ENCODE measurements at places on chromosomes 16 and 17.

GRCh38 chr17:50479522-50480141 lies 972 bp downstream of the RSAD1 start:
- peak; percentile 84 for DNase-seq

- DNase-seq = no peak
These were observed 22.1 kb downstream of the FCSK start for GRCh38 chr16:70476272-70477020.

GRCh38 chr16:67101311-67102082 lies 8.2 kb upstream of the PHAF1 start:
- no peak for DNase-seq

DNA sequence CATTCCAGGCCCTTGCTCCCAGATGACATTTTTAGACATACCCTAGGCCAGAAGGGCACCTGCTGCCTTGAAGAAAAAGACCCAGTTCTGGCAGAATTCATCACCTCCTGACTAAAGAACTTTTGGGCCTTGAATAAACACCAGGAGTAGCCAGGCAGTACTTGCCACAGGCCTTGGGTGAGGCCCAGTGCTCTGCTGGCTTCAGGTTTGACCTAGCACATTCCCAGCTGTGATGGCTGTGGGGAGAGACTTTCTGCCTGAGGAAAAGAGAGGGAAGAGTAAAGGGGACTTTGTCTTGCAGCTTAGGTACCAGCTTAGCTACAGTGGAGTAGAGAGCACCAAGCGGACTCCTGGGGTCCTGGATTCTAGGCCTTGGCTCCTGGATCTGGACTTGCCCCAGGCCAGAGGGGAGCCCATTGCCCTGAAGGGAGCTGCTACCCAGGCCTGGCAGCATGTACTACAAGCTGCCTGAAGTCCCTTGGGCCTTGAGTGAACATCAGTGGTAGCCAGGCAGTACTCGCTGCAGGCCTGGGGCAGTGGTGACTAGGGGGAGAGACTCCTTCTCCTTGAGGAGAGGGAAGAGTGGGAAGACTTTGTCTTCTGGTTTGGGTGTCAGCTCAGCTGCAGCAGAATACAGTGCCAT lies 44.3 kb downstream of the ABCA8 start:
- no peak for DNase-seq

GRCh38 chr17:73983621-73984400 lies 219.7 kb upstream of the RPL38 start:
- no peak for DNase-seq

DNA sequence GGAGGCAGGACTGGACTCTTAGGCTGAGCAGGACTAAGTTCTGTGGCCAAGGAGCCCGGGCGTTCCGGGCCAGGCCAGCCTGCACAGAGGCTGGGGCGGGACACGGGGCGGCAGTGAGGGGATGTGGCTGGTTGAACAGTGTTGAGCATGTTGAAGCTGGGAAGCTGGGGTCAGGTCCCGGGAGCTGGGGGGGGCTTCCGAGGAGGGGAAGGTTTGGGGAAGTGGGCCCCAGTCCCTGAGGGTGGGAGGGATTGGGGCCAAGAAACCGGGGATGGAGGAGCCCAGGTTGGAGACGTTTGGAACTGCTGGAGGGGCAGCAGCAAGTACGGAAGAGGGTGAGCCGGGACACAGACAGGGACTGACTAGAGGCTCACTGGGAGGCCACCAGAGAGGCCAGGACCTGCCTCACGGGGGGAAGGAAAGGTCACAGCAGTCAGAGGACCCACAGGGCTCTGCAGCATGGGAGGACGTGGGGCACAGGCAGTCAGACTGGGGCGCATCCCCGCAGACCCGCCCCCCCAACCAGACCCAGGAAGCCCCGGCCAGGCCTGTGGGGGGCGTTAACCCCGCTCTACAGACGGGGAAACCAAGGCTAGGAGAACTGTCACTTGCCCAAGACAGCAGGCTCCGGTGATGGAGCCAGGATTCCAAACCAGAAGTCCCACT lies 9.5 kb downstream of the TAX1BP3 start:
- DNase-seq = no peak

GRCh38 chr17:4160294-4160859 lies 17.4 kb downstream of the CYB5D2 start:
- DNase-seq = no peak

- no peak for DNase-seq
These were observed 75.5 kb downstream of the GPRC5B start for GRCh38 chr16:19809121-19809635.

GRCh38 chr17:7240375-7240774 lies 1.1 kb upstream of the PHF23 start:
- DNase-seq = no peak

DNA sequence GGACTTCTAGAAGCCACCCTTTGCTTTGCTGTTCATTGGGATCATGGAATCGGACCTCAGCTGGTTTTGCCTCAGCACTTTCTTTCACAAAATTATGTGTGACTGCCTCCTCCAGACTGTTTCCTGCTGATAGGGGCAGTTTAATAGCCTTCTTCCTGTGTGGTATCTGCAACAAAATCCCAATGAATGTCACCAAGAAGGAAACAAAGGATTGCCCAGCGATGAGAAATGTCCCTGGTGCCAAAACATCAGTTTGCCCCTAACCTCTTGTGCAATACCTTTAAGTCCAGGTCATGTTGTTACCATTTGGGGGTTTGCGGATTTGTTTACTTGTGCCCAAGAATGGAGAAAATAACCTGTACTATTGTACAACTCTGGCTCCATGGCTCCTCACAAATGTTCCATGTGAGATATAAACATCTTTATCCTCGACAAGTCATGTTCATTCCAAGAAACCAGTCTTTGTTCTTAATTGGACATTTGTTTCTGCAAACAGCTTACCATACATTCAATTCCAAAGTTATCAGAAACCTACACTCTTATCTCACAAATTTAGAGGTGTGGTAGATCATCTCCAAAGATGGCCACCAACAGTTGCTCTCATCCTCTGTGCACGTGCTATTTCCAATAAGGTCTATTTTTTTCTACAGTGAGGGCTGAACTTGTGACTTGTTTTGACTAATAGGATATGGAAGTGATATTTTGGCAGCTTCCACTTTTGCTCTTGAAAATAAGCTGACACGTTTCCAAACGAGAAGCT lies 14.8 kb downstream of the TAC4 start:
- DNase-seq = no peak

- no peak for DNase-seq
These were observed 19.9 kb downstream of the ERAL1 start for GRCh38 chr17:28874750-28875149.

DNA sequence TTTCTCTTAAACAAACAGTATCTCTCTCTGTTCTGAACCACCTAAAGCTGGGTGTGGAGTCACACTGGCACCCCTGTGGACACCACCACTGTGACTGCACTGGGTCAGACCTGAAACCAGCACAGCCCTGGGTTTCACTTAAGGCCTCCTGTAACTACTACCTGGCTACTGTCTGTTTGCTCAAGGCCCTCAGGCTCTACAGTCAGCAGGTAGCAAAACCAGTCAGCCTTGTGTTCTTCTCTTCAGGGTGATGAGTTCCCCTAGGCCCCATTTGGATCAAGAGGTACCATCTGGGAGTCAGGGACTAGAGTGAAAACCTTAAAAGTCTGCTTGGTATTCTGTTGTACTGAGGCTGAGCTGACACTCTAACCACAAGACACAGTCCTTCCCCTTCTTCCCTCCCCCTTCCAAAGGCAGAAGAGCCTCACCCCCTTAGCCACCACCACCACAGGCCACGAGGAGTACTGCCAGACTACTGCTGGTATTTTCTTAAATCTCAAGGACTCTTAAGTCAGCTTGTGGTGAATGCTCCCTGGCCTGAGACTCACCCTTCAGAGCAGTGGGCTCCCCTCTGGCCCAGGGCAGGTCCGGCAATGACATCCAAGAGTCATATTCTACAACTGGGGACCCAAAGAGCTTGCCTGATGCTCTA lies 153.2 kb upstream of the MON1B start:
- no peak for DNase-seq

DNA sequence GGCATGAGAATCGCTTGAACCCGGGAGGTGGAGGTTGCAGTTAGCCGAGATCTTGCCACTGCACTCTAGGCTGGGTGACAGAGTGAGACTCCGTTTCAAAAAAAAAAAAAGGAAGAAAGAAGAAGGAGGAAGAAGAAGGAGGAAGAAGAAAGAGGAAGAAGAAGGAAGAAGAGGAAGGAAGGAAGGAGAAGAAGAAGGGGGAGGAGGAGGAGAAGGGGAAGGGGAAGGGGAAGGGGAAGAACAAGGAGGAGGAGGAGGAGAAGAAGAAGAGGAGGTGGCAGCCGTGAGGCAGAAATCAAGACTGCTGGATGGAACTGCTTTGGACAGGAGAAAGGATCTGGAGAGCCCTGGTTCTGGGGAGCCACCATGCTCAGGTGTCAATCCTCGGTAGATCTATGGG lies 29.7 kb upstream of the PEMT start:
- DNase-seq = no peak

DNA sequence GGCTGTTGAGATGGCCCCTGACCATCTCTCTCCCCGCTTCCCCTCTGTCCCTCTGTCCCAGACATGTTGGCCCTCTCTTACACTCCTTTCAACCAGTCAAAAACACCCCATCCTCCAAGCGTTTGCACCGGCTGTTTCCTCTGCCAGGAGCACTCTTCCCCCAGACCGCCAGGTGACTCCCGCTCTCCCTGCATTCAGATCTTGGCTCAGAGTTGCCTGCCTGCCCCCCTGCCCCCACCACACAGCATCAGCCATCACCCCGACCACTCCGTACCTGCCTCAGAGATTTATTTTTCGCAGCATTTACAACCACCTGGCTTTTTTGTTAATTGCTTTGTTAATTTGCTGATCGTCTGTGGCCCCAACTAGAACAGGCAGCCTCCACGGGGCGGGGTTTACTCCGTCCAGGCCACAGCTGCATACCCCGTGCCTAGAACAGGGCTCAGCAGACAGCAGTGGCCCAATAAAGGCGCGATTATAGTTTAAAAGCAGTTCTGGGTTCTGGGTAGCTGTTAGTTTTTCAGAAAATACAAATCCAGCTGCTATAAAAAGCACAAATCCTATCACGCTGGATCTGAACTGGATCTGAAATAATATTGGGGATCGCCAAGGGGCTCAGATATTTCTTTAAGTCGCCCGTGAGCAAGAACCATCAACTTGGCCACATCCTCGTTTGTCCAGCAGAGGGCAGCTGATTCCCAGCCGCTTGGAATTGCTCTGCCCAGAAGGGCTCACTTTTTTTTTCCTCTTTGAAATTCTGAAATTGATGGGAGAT lies 173.6 kb downstream of the IRF8 start:
- no peak for DNase-seq

GRCh38 chr16:89827383-89828198 lies 684 bp upstream of the SPIRE2 start:
- DNase-seq = no peak

GRCh38 chr16:50550035-50550434 lies 1.8 kb downstream of the NKD1 start:
- no peak for DNase-seq

DNA sequence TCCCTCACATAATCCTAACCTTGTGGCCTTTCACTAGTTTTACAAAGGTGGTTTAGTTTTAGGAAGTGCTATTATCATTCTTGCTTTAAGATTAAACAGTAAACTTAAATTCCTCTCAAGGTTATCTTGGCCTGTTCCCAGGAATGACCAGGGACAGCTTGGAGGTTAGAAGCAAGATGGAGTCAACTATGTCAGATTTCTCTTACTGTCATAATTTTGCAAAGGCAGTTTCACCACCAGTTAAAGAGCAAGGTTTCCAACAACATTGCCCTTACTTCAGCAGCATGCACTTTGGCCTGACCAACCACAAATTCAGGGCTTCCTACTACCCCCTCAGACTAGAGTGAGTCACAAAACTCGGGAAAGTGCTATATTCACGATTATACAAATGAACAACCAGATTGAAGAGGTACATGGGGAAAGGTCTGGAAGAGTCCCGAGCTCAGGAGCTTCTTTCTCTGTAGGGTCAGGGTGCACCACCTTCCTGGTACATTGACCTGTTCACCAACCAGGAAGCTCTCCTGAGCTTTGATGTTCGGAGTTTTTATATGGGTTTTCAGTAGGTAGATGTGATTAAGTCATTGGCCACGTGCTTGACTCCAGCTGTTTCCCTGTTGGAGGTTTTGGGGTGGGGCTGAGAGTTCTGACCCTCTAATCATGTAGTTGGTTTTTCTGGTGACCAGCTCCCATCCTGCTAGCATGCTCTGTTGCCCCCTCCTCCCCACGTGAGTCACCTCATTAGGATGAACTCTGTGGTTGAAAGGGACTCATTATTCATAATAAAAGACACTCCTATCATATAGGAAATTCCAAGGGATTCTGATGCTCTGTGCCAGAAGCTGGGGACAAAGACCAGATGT lies 19.4 kb downstream of the RHOT1 start:
- DNase-seq = no peak

DNA sequence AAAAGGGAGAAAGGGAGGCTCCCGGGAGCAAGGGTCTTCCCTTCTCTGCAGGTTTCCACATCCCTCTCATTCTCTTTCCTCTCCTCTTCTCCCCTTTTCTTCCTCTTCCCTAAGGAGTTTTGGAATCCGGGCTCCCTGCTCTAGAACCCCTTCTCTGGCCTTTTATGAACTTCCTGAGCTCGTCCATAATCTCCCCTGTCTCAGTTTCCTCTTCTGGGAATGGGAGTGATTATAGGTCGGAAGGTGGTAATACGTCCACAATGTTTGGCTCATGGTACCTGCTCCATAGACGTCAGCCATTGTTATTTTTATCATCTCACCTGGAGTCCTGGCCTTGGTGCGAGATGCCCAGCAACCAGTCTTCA lies 467 bp upstream of the EMP2 start:
- DNase-seq = no peak

DNA sequence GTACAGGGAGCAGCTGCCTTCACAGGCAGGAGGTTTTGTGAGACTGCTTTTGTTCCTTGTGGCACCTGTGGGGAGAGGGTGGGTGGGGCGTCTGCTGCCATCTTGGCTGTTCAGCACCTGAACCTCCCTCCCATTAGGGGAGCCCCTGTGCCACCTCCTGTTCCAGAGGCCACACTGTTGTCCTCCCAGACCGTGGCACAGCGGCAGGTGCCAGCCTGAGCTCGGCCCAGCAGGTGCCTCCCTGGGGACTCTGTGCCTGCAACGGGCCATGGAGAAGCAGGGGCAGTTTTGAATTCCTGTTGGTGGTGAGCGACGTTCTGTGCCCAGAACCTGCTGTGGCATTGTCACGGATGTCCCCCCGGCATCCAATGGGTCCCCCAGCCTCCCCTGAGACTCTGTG lies 9.9 kb downstream of the LGALS3BP start:
- DNase-seq = no peak

GRCh38 chr16:57748596-57748995 lies 13.0 kb downstream of the KATNB1 start:
- DNase-seq = no peak

DNA sequence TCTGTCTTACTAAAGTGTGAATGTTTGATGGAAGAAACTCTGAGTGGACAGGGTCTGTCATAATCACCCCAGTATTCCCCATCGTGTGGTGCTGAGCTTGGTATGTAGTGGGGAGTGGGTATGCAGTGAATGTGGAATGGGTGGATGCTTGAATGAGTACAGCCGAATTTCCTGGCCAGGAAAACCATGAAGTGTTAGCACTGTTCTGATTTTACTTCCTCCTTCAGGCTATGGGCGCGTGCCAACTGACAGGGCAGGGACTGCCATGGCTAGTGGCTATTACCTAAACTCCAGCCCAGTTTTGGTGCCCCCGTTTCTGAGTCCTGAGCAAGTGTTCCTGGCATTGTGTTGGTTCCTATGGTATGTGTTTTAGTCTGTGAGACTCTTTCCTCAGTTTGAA lies 48.6 kb downstream of the PRKCA start:
- DNase-seq = no peak

GRCh38 chr17:43315369-43315768 lies 81.6 kb upstream of the RNU2-1 start:
- no peak for DNase-seq
